ENCODE measurements at places on chromosomes 6 and 20.
A peak's percentile ranks its signal among the peaks of the same experiment; 100 is the strongest.

- DNase-seq = peak; percentile 75
Measured at GRCh38 chr6:17580518-17581048, 19.5 kb upstream of the FAM8A1 start.

- peak; percentile 48 for DNase-seq
Measured at GRCh38 chr6:26056583-26057350, 30.5 kb upstream of the HFE start.

DNA sequence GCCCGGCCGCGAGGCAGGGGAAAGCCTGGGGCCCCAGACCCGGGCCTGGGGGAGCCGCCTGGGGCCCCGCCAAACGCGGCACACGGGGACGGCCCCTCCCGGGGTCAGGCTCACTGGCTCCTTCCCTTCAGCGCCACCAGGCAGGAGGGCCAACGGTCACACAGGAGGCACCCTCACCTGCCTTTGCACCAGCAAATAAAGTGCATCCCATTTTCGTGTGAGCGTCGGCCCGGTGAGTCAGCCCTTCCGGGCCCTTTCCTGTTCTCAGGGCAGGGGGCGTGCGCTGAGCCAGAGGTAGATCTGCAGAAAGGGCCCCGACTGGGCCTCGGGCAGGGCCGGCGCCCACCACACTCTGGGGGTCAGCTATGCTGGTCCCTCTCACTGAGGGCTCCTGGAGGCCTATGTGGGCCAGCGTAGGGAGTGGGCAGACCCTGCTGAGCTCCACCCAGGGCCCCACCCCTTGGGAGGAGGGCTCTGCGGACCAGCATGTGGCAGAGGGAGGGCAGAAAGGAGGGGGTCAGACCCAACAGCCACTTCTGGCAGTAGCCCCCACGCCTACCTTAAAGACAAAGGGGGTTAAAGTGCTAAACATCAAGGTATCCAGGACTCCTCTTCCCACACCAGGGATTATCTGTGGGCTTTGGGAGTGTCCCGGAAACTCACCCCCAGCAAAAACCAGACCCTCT lies 931 bp upstream of the UCKL1 start:
- peak; percentile 85 for DNase-seq

- DNase-seq = peak; percentile 81
Measured at GRCh38 chr6:134123666-134124208, 71.3 kb upstream of the SLC2A12 start.

- DNase-seq = no peak
Measured at GRCh38 chr20:24665741-24666191, 196.3 kb downstream of the SYNDIG1 start.

Measured in GM23248 (cell line).